Foreskin keratinocyte (primary cell): ENCODE measurements at places on chromosomes 12 and 14.

- DNase-seq, result no peak
Measured at GRCh38 chr12:30970559-30971197, 44.1 kb downstream of the TSPAN11 start.

- no peak for DNase-seq
Measured at GRCh38 chr14:88247228-88247627, 75.8 kb downstream of the KCNK10 start.

DNA sequence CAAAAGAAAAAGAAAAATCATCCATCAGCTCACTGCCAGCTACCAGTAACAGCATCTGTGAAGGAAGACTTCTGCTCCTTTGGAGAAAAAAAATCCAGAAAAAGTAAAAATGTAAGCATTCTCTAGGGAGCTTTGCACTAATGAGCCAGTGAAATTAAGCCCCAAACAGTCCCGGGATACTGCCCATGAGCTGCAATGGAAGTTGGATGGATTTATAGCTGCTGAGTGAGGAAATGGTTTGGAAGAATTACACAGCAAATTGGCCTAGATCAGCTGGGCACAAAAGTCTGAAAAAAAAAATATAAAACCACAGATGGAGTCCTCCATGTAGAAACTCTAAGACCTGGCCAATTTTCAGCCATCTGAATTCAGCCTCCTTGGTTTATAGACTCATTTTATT is 462.9 kb upstream of the USP15 start:
- DNase-seq, result no peak

DNA sequence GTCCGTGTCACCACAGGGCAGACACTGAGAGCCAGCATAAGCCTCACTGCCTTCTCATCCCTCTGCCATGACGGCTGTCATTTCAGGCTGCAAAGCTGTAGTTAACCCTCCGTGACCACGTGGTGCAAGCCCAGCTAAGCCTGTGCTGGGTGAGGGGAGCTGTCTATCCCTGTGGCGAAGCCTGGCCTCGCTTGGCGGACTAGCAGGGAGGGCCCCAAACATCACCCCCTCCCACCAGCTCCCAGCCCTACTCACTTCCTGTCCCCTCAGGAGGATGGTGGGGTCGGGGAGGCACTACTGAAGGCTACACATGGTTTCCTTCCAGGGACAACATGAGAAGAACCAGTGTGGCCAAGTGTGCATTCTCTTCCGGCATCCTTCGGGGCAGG is 88.2 kb downstream of the CHGA start:
- DNase-seq, result no peak
